Muscle of back (tissue), 13 donors: ENCODE measurements at places on chromosomes 5 and 9.

DNA sequence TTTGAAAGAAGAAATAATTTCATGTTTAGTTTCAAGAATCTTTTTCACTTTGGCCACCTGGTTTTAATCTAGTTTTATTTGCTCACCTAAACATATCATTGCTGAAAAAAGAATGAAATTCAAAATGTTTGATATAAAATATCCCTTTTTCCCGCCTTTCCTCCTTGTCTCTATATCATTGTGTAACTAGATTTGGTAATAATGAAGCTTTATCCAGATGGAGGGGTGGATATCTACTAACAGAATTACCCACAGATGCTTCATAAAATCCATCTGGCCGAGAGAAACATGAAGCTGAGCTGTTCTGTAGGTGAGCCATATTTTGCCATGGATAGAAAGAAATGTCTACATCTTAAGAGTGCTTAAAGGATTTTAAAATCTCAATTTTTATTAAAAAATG lies 214.7 kb downstream of the ICE1 start:
- no peak for DNase-seq

GRCh38 chr9:94865582-94866452 lies 139.3 kb downstream of the AOPEP start:
- peak; percentile 67 for DNase-seq

- peak; percentile 22 for DNase-seq
Measured at GRCh38 chr5:52668544-52669185, 119.1 kb upstream of the ITGA1 start.

DNA sequence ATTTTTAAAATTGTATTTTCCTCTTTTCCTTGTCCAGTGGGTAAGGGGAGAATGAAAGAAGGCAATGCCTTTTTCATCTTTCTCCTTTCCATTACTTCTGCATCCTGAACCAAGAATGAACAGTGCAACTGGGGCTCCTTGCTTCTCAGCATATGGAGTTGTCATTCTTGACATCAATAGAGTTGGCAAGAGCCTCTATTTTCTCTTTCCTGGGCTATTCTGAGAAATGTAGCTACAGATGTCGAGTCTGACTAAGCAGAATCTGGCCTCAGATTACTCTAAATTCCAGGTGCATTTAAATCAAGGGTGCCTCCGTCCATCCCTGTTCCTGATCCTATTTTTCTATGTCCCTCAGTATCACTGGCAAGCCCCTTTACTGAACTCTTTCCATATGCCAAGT lies 244.8 kb downstream of the GLIS3 start:
- DNase-seq, result no peak
